ENCODE measurements at places on chromosomes 6 and 20. TPM values are rescaled to one million over a fixed set of nuclear protein-coding genes. Genes with fewer than 3 reads are reported as not detected.
A peak's percentile ranks its signal among the peaks of the same experiment; 100 is the strongest.

- no peak for DNase-seq
These were observed 186.4 kb downstream of the SASH1 start for GRCh38 chr6:148529010-148529409.

Gene HTR1B
- total RNA-seq: not detected

GRCh38 chr6:30782425-30783014 lies 38.2 kb upstream of the IER3 start:
- DNase-seq: no peak

- DNase-seq: no peak
These were observed 63.0 kb downstream of the AGPAT4 start for GRCh38 chr6:161210857-161211256.

DNA sequence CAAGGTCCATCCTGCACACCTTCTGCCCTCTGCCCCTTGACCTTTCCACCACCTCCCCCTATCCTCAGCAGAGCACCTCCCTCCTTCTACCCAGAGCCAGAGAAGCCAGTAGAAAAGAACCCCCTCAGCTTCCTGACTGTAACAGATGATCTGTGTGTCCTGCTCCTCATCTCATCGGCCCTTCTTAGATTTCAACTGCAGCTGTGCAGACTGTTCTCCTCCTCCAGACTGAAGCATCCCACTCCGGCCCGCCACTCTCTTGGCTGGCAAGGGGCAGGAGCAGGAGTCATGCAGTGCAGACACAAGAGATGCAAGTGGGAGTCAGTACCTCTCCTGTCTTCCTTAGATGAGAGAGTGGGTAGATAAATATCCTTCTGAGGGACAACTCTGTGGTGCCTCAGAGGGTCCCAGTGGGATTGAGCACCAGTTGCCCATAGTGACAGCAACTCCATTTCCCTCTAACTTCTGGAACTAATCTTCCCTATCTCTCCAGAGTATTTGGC lies 163.5 kb upstream of the MLN start:
- DNase-seq: no peak

GRCh38 chr20:3760655-3761348 lies 6.8 kb downstream of the ADISSP start:
- no peak for DNase-seq

DNA sequence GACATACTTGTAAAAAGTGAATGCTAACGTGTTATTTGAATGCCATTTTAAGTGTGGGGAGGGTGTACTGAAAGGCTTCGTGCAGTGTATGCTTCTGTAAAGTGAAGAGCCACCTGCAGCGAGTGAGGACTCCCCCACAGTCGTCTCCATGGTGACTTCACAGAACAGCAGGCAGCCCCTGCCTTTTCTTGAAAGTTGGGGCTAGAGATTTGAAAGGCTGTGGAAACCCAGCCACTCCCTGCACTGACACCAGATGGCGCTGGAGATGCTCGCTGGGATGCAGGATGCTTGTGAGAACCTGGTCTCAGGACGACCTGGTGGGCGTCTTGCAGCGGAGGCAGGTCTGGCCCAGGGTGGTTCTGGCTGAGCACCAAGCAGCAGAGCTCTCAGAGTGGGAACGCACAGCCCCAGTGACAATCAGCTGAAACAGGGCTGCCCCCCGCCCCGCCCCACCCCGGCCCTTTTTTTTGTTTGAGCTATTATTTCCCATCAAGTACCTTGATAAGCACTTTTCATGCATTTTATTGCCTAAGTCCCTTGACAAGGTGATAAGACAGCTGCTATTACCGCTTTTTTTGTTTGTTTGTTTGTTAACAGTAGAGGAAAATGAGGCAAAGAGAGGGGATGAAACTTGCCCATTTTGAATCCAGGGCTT lies 150.3 kb downstream of the SYCP2 start:
- peak; percentile 39 for DNase-seq

Gene LTB
- 493 TPM for total RNA-seq

- no peak for DNase-seq
These were observed 83.0 kb downstream of the SLC22A3 start for GRCh38 chr6:160431226-160431625.

GRCh38 chr6:36605143-36605542 lies 11.0 kb downstream of the SRSF3 start:
- no peak for DNase-seq

- no peak for DNase-seq
These were observed 37.6 kb downstream of the GPLD1 start for GRCh38 chr6:24451581-24452388.

Gene TGM6
- total RNA-seq: not detected

GRCh38 chr6:10854922-10855632 lies 16.7 kb upstream of the MAK start:
- no peak for DNase-seq

Gene PTCHD4
- not detected for total RNA-seq

Gene CAGE1
- total RNA-seq: 0.57 TPM

DNA sequence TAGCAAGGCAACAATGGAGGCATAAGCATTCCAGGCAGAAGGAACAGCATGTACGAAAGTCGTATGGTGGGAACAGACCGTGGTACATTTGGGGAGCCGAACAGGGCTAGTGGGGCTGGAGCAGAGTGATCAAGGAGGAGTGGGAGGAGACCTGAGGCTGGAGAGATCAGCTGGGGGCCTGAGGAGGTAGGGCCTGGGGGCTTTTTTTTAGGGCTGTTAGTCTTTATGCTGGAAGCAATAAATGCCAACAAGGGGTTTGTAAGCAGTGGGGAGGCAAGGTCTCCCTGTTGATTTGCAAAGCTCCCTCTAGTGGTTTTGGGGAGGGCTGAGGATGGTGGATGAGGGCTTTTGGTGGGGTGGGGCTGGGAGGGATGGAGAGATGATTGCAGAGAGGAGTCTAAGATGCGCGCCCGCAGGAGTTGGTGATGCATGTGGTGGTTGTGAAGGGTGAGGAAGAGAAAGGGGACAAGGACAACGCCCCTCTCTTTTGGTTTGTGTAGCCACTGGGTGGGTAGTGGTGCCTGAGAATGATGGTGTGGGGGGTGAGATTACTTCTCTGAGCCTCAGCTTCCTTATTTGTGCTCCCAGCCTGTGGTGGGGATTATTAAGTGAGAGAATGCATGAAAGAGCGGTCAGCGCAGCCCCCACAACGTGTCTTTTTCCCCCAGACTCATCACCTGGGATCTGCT lies 74.1 kb upstream of the TOX2 start:
- peak; percentile 76 for DNase-seq

DNA sequence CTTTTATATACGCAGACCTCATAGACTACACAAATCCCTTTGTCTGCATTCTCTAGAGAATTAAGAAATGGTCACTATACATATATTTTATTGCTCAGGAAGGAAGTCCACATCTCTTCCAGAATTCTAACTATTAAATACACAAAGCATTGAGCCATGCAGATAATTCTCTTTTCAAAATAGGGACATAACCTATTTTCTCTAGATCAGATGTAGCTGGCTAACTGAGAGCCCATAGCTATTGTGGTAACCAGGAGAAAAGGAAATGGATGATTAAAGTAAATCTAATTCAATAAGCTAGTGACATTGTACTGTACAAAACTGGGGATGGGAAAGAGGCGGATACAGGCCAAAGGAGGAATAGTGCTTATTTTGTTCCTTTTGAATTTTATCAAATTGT lies 137.2 kb downstream of the BACH2 start:
- no peak for DNase-seq

Gene SPEF1
- total RNA-seq: not detected

DNA sequence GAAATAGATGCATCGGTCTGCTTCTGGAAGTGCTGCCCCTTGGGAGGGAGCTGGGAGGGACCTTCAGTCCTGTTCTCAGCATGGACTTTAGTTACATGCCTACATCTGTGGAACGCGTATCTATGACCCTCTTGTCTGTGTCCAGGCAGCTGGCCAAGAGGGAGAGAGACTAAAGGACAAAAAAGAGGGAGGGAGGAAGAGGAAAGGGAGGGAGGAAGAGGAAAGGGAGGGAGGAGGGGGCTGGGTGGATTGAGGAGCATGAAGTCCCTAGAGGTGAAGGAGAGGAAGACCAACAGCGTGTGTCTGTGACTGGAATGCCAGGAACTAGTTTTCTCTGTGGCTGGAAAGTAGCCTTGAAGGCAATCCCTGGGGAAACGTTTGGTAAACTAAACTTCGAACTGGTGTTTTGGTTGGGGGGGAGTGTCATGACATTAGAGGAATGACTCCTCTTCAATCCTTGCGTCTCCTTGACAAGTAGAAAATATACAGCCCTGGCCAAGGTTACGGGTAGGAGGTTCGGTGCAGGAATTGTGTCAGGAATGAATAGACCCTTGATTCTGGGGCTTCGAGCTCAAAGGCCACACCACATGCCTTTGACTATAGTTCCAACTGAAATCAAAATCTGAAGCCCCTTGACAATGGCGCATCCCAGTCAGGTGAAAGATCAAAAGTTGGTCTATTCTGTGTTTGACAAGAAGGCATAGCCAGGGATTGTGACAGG lies 52.0 kb upstream of the PLEKHG1 start:
- DNase-seq: no peak

Gene CD164
- total RNA-seq: 187 TPM

DNA sequence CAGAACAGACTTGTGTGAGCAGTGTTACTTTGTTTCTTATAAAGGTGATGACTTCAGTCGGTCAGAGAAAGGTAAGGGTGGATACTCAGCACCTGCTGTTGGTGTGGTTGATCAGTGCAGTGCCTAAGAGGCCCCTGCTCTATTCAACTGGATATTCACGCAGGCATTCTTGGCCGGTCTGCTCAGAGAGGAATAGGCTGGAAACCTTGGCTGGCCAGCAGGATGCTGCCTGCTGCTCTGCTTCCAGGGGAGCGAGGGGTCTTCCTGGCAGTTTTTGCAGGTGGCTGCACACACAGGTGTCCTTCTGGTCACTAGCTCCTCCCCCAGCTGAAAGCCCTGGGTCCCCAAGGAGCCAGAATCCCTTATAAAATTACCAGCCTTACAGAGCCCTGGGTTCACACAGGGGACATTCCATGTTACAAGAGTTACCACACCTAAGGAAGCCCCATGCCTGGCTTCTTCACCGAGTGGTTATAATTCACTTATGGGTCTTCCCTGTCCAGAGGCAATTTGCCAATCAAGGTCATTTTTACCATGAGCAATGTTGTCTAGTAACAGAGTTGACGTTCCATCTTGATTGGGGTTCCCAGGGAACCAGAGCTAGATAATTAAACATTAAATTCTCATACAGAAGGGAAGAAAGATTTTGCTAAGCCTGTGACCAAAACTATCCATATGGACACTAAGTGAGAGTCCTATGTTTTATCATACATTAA lies 16.4 kb downstream of the SYNJ2 start:
- no peak for DNase-seq

GRCh38 chr6:158559895-158560835 lies at the start of gene TMEM181:
TMEM181 (plus strand) TSS chr6:158560091; CDS start chr6:158560225, 134 bp downstream.
- DNase-seq: peak; percentile 83

GRCh38 chr20:1178103-1178502 lies 6.7 kb downstream of the TMEM74B start:
- DNase-seq: no peak

Gene GPR6
- total RNA-seq: not detected

Gene NRSN1
- total RNA-seq: not detected

GRCh38 chr20:1367479-1367878 lies 25.4 kb downstream of the FKBP1A start:
- no peak for DNase-seq

DNA sequence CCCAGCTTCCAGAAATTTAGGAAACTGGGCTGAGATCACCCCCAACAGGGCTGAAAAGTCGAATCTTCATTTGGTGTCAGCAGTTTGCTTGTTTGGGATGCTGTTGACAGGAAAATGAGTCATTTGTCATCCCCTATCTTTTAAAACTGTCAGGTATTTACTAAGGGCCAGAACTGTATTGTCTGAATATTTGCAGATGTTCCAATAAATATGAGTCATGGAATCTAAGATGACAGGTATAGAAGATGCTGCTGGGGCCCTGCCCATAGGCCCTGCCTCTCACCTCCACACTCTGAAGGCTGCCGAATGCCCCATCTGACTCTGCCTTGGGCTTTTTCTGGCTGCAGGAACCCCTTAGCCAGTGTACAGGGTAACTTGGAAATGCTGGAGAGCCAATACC lies 3.9 kb downstream of the ETV7 start:
- DNase-seq: peak; percentile 16

GRCh38 chr6:136225496-136225895 lies 24.6 kb downstream of the MTFR2 start:
- DNase-seq: no peak

Gene LINC00237
- total RNA-seq: not detected

GRCh38 chr6:17501982-17502704 lies 98.0 kb upstream of the FAM8A1 start:
- DNase-seq: no peak

DNA sequence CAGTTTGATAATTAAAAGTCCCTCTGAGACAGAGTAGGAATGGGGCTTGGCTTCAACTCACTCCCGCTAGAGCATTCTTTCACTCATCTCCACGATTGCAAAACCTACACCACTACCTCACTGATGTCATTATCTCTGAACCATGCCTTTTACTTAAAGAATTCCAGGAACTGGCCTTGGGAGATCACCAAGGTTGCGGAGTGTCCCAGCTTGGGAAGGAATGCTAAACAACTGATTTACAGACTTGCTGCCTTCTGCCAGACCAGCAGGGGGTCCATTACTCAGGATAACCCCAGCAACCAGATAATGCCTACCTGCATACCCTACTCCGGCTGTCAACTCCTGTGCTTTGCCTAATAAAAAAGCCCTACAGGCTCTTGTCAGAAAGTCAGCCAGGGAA lies 102.2 kb upstream of the RALGAPA2 start:
- no peak for DNase-seq

DNA sequence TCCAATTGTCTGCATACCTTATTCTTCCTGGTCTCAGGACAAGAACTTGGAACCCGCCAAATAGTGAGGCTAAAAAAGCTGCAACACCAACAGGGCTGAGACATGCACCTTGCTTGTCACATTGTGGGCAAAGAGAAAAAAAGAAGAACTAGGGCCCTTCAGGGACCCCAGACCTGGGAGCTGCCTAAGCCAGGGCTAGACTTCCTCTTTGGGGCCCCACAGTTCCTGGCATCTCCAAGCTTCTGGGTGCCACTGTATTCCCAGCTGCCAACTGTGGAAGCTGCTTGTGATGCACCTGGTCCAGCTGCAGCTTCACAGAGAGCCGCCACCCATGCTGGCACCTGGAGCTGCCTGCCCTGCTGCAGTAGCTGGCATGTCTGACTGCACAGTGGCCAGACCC lies 370.6 kb downstream of the CD83 start:
- DNase-seq: no peak

- DNase-seq: no peak
These were observed 902.4 kb downstream of the TBC1D32 start for GRCh38 chr6:120431841-120432240.

Gene ANGPT4
- not detected for total RNA-seq

GRCh38 chr20:39810309-39810708 lies 848.2 kb downstream of the DHX35 start:
- DNase-seq: no peak

GRCh38 chr6:139124887-139125672 lies 9.8 kb upstream of the HECA start:
- peak; percentile 85 for DNase-seq

GRCh38 chr6:157236040-157236725 lies 87.1 kb downstream of the TMEM242 start:
- no peak for DNase-seq

DNA sequence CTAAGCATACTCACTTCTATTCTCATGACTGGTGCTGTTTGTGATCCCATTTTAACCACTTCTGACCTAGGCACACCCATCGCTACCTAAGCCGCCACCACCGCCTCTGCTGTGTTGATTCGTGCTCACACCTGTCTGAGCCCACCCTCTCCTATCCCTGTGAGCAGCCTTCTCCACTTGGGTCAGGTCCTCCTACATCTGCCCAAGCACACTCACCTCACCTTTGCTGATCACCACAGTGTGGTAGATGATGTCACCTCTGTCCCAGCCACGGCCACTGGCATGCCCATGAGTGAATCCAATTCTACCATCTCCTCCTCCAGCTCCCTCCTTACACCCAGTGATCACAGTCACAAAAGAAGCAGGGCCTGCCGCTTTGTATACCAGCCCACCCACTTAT lies 20.8 kb downstream of the MUC22 start:
- DNase-seq: no peak

Gene BMP7
- total RNA-seq: not detected

Measured in CD4-positive, CD25-positive, alpha-beta regulatory T cell (primary cell).